Vagina (tissue), 2 donors: ENCODE measurements at places on chromosomes 4 and X.

- DNase-seq: no peak
These were observed 88.7 kb downstream of the TNIP2 start for GRCh38 chr4:2667428-2667827.

DNA sequence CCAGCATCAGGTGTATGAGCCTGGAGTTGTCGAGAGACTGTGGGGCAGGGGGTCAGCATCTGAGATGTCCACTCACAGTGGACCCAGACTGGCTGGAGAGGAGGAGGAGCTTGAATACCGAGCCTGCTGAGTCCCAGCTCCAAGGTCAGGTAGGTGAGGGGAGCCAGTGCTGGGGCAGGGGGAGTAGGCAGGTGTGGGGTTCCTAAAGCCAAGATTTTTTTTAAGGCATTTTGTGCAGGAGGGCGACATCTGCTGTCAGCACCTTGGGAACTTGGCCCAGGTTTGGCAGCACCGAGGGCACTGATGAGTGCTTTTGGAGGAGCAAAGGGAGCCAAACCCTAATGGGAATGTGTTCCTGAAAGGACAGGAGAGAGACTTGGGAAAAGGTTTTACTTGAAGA lies 64.2 kb upstream of the MSANTD1 start:
- peak; percentile 60 for DNase-seq

GRCh38 chr4:5716391-5716790 lies 5.4 kb downstream of the EVC start:
- no peak for DNase-seq

GRCh38 chr4:135282676-135283075 lies 1081.1 kb upstream of the PABPC4L start:
- DNase-seq: no peak

DNA sequence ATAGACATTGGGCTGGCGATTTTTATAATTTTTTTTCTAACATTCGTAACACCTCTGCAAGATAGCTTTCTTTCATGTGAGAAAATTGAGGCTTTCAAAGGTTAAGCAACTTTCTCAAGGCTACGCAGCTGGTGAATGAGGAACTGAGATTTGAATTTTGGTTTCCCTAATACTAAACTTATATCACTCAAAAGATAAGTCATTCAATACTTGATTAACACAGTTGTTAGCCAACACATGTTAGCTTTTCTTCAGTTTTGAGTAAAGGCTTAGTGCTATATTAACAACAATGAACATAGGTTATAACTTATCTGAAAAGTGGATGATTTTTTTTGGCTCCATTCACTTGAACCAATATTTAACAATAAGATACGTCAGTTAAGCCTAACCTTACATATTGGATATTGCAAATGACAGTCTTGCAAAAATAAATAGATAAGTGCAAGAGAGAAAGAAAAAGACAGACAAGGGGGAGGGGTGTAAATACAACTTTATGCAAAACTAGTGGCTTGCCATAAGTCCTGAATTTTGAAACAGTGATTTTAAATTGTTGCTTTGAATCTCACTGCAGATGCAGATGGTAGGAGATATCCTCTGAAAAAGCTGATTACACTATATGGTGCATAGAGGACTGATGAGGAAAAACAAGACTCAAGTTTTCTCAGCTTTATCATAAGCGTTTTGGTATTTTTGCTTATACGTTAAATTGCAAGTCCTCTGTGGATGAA lies 11.1 kb upstream of the GPM6A start:
- no peak for DNase-seq

DNA sequence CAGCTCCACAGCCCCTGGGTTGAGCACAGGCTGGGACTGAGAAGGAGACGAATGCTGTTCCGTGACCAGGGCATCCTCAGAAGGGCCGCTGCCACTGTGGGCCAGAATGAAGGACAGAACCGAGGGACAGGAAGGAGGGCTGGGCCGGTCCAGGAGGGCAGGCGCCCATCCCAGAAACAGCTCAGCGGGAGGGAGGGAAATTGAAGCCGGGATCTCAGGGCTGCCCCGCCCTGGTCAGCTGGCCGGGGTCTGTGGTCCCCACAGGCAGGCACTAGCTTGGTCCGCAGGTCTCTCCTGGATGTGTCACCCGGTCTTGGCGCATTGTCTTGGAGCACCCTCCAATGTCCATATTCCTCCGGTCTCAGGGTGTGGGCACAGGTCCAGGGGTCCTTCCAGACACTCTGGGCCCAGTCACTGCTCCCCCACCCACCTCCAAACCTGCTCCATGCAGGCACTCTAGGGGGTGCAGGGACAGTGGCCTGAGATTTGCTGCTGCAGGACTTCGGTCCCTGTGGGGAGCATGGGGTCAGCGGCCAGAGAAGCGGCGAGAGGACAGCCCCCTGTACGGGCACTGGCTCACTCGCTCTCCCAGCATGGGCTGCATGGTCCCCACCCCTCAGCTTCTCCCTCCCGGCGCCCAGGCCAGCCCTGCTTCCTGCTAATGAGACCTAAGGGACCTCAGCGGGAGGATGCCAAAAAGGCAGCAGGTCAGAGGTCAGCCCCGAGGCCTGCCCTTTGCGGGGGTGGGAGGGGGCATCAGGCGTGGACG lies 23.9 kb upstream of the MXD4 start:
- DNase-seq: no peak

GRCh38 chrX:20362268-20363267 lies 95.9 kb upstream of the RPS6KA3 start:
- DNase-seq: no peak

- DNase-seq: no peak
These were observed 84.7 kb upstream of the RAPGEF2 start for GRCh38 chr4:159018062-159018629.

GRCh38 chr4:159106636-159107035 lies 3.8 kb downstream of the RAPGEF2 start:
- no peak for DNase-seq

GRCh38 chr4:113407409-113407808 lies 354.1 kb downstream of the CAMK2D start:
- no peak for DNase-seq

DNA sequence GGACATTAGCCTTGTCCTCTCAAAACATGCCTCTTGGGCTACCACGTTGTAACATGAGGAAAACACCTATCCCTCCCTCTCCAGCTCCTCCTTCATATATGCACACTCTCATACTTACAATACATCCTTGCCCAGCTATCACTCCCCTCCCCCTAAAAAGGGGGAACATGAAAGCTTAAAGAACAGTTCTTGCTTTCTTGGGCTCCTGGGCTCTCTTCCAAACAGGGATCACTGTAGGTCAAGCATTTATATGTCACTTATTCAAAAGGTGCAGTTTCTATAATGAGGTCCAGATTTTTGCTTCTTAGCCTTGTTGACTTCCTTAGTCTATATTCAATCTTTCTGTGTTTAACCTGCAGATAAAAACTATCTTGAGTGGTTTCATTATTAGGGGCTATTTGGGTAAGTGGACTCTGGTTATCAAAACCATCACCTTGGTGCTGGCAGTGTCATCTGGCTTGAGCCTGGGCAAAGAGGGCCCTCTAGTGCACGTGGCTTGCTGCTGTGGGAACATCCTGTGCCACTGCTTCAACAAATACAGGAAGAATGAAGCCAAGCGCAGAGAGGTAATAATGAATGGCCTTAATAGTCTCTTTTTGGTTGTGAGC lies 119.4 kb downstream of the AKAP4 start:
- DNase-seq: no peak
